Stimulated activated CD4-positive, alpha-beta T cell treated with anti-CD3 and anti-CD28 coated beads, Interleukin-1b, Interleukin-23, amount 100 ng/mL, for 48 hours (primary cell): ENCODE measurements at places on chromosomes 2 and 18.

- no peak for DNase-seq
Observed at GRCh38 chr2:128158176-128158575, 67.2 kb downstream of the UGGT1 start.

GRCh38 chr18:48837676-48838075 lies 113.1 kb downstream of the SMAD7 start:
- DNase-seq: no peak

DNA sequence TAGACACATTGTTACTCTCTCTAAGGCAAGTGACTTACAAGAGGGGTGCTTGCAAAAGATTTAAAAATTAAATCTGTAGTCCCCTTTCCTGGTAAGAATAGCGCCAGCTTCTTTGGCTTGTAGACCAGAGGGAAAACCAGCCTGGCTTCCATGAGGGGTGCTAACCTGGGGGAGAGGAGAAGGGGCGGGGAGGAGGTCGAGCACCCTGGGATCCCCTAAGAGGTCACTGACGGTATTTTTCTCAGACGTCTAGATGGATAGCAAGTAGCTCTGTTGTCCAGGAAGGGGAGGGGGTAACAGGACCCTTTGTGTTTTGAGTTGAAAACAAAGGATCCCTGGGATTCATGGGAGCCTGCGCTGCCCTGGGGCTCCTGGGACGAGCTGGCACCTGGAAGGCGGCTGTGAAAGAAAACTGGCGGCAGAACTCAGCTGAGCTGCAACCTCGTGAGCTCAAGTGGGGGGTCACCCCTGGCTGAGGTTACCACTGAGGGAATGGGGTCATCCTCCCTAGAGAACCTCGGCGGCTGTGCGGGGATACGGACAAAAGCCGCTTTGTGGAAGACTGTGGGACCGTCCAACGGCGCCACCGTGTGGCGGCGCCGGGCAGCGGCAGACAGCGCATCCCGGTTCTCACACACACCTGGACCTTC lies 37.8 kb upstream of the MRPL19 start:
- DNase-seq: peak; percentile 43

DNA sequence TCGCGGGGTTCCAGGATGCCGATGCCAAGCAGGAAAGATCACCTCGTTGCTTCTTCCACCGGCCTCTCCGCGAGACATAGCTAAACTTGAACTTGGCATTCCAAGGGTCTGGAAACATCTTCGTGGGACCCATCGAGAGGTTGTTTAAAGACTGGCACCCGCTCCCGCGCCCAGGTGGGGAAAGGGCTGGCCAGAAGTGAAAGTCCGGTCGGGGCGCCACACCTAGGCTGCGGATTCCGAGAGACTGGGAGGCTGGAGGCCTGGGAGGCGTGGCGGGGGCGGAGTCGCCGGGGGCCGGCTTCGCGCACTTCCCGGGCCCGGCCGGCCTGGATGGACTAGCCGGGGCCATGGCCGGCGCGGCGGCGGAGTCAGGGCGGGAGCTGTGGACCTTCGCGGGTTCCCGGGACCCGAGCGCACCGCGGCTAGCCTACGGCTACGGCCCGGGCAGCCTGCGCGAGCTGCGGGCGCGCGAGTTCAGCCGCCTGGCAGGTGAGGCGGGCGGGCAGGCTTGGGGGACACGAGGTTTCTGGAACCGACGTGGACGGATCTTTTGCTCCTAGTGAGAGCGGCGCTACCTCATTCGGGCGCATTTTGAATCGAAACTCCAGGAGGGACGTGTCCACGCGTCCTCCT lies at the start of gene MOCOS:
TSS of gene MOCOS (plus strand) at position 305 of the 633 bp plus-strand sequence. CDS start at position 348, 43 bp downstream.
- no peak for DNase-seq

DNA sequence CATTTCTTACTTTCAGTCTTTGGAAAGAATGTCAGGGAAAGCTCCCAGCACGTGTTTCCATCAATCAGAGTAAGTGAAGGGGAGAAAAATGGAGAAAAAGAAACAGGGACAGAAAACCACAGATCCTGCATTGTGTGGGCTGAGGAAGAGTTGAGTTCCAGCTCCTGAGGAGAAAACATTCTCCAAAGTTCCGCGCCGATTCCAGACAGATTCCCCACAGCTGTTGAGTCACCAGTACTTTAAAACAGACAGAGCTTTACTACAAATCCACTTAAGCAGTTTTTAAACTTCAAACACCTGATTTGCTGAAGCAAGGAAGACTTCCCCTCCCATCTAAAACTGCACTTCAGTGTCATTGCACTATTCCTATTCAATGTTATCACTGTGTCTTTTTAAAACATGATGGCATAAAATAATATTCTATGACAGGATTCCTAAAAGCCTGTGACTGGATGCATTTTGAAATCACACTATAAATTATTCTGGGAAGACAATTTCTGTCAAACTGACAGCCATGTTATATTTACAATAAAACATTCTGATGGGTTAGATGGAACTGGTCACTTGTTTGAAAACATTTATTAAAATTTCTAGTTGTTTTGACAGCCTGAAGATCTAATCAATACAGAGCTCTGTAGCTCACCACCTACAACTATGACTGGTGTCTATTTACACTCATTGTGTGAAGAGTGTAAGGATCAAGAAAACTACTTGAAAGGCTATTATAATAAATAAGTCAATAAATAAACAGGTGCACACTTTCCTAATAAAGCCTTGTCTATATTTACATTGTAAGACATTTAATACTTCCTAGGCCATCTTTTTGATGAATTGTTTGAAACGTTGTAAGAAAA lies 40.9 kb downstream of the TCF4 start:
- no peak for DNase-seq
